NCI-H1092 (cell line): ENCODE measurements at places on chromosomes 5 and 9.

DNA sequence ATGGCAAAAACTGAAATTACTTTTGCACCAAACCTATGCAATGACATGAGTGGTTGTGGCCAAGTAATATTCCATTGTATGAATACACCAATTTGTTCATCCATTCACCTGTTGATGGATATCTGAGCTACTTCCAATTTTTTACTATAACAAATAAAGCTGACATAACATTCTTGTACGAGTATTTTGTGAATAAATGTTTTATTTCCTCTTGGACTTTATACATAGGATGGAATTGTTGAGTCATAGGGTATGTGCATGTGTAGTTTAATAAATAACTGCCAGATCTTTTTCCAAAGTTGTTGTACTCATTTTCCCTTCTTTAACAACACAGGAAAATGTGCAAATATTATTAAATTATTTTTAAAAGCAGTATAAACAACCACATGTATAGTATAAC, 146.1 kb upstream of the ZNF462 start:
- DNase-seq, result no peak

DNA sequence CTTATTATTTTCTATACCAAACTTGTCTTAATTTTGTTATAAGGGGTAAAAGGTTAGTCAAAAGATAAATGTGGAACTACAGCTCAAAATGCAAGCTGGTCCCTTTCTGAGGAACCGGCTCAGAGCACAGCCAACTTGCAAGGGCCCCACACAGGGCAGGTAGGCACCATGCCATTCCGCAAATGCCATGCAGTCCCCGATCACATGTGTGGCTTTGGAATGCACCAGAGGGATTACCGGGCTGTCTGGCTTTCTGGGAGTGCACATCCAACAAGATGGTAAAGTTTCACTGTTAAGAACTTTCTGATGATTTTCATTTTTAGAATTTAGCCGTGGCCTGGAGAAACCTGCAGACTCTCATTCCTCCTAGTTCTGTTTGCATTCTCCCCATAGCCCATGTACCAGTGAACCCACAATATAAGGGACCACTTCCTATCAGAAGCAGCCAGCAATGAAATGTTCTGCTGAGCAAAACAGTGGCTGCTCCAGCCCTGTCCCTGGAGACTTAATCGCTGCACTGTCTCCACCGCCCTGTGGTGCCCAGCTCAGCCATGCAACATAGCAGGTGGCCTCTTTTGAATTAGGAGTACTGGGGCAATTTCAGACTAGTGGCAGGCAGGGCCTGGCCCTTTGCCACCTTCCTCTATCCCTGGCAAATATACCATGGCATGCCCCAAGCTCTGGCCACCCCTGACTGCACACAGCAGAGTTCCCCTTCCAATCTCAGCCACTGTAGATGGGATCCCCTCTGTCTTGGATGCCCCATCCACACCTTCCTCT, 11.4 kb downstream of the SHB start:
- DNase-seq, result peak; percentile 67

GRCh38 chr5:32098890-32099310, 75.2 kb downstream of the GOLPH3 start:
- no peak for DNase-seq

DNA sequence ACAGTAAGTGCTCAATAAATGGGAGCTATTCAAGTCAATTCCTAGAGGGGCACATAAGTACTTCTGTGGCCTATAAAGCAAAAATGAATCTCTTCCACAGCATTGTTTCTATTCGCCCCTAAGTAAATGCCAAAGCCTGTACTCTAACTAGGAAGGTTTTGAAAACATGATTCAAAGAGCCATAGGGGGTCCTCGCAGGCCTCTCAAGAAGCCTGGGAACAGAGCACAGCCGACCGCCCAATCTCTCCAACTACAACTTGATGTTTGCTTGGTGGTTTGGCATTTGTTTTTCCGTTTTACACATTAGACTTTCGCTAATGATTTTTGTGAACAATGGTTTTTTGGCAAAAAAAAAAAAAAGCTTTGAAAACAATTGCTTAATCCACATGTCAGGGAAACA, 19.4 kb downstream of the EFNA5 start:
- DNase-seq, result no peak

- no peak for DNase-seq
Observed at GRCh38 chr5:178320281-178320855, 87.8 kb upstream of the PHYKPL start.

- no peak for DNase-seq
Observed at GRCh38 chr5:6455571-6456200, 7.0 kb downstream of the UBE2QL1 start.

DNA sequence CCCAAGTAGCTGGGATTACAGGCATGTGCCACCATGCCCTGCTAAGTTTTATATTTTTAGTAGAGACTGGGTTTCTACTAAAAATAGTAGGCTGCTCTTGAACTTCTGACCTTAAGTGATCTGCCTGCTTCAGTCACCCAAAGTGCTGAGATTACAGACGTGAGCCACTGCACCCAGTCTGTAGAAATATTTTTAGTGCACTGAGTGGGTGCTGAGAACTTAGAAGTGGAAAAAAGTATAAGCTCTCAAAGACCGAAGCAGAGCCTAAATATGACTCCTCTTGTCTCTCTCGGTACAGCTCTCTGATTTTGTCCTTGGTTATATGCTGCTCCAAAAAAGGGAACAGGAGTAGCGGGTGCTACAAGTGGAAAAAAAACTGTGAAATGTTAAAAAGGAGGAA, 353.8 kb upstream of the IZUMO3 start:
- no peak for DNase-seq

GRCh38 chr9:112360047-112360804, 19.7 kb upstream of the HSDL2 start:
- DNase-seq, result no peak

DNA sequence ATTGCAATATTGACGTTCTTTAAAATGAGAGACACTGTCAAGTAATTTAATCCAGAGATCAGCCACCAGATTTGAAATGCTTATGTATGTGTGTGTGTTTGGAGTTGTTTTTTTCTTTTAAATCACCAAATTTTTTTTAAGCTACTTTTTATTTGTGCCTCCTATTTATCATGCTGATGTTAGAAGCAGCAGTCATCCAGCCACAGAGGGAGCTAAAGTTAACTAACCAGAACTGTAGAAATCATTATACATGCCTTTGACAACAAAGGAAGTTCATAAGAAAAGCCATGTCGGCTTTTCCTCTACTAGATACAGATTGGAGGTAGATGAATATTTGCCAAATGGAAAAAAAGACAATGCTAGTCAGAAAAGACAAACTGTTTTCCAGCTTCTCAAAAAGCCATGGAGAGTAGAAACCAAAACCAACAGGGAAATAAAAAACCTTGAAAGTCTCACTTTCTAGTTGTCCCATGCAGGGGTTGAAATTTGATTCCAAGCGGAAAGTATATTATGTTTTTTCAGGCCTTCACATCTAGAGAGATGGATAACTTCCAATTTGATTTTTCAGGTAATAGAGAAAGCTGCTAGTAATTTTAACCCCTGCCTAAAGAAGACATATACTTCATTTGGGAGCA, 4.5 kb downstream of the PURA start:
- DNase-seq, result no peak

DNA sequence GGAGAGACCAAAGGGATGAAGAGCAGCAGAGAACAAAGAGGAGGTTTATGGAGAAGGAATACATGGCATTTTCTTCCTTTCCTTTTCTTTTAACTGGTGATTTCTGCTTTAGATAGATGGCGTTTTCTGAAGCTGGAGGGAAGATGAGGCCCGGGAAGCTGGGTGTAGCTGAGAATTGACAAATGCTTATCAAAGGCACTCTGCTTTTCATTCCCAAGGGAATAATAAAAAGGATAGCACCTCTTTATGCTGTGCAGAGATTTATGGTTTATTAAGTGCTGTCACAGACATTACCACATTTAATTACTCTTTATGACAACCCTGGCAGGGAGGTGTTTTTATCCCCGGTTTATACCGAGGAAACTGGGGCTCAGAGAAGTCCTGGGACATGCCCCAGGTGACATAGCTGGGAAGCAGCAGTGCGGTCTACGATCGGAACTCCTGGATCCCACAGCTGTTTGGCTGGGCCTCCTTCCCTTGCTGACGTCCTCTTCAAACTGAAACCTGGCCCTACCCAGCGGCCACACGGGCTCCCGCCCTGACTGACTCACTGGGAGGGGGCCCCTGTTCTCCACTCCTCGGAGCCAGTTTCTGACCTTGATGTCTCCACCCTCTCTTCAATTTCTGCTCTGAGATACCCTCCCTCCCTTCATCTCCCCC, 8.2 kb upstream of the EPB41L4B start:
- DNase-seq, result no peak

- no peak for DNase-seq
Observed at GRCh38 chr9:136392538-136393449, 7.2 kb downstream of the SNAPC4 start.

DNA sequence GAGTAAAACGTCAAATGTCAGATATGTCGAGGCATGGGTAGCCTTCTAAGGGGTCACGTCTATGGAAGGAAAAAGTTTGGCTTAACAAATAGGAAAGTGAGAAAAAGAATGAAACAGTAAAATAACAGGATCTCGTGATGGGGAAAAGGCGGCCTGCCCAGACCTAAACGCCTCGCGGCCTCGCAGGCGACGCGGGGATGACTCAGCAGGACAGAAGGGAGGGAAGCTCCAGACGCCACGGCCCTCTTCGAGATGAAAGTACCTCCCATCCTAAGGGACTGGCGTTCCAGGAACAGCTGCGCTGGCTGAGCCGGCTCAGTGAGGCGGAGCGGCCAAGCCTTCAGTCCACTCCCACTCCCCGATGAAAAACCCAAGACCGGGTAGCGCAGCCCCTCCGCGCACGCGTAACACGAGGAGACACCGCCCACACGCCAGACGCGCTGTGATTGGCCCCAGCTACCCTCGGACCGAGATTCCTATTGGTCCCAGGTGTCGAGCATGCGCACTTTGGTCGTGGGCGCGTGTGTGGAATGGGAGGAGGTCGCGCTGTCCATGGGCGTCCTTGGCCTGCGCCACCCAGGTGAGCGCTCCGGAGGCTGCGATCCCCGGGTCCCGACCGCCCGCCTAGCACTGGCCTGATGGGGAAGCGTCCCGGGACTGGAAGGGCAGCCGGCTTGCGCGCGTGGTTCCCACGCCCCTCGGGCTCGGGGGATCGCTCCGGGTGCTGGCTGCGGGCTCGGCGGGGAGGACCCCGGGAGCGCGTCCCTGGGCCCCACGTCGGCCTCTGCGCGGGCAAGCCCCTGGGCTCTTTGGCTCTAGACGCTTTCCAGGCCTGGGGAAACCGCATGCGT, 588.5 kb downstream of the MTRR start:
- peak; percentile 86 for DNase-seq

- DNase-seq, result no peak
Observed at GRCh38 chr5:32225445-32225844, 51.3 kb upstream of the GOLPH3 start.

- DNase-seq, result no peak
Observed at GRCh38 chr5:72245951-72246532, 74.0 kb downstream of the MRPS27 start.

- no peak for DNase-seq
Observed at GRCh38 chr9:35996358-35996970, 38.5 kb upstream of the OR2S2 start.

DNA sequence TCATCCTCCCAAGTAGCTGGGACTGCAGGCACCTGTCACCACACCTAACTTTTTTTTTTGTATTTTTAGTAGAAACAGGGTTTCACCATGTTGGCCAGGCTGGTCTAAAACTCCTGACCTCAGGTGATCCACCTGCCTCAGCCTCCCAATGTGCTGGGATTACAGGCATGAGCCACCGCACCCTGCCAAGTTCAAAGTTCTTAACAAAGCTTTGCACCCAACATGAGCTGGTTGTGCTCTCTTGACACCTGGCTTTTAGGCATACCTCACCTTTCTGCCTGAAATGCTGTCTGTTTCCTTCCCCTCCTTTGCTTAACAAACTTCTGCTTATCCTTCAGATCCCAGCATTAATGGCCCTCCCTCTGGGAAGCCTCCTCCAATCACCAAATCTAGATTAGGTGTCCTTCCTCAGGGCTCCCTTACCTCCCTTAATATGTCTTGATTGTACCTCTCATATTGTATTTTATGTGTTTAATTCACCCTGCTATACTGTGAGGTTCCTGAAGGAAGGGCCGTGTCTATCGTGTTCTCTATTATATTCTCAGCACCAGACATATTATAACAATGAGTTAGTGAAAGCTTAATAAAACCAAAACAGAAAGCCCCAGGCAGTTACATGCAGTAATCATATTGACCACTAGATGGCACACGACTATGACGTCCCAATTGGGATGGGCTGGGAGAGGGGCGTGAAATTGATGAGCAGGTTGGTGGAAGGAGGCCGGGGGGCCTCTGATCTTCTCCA, 62.9 kb upstream of the PPARGC1B start:
- DNase-seq, result no peak

- no peak for DNase-seq
Observed at GRCh38 chr5:85951707-85952210, 666.0 kb upstream of the COX7C start.

GRCh38 chr9:124008303-124008693, 3.3 kb upstream of the LHX2 start:
- DNase-seq, result no peak

DNA sequence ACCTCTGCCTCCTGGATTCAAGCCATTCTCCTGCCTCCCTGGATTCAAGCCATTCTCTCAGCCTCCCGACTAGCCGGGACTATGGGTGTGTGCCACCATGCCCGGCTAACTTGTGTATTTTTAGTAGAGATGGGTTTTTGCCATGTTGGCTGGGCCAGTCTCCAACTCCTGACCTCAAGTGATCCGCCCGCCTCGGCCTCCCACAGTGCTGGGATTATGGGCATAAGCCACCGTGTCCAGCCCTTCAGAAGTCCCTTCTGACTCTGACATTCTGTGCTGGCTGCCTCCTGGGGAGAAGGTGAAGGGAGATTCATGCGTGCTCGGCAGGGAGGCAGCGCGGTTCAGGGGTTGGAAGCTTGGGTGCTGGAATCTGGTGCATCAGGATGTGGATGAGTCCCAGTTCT, 28.8 kb downstream of the PRRX2 start:
- no peak for DNase-seq

DNA sequence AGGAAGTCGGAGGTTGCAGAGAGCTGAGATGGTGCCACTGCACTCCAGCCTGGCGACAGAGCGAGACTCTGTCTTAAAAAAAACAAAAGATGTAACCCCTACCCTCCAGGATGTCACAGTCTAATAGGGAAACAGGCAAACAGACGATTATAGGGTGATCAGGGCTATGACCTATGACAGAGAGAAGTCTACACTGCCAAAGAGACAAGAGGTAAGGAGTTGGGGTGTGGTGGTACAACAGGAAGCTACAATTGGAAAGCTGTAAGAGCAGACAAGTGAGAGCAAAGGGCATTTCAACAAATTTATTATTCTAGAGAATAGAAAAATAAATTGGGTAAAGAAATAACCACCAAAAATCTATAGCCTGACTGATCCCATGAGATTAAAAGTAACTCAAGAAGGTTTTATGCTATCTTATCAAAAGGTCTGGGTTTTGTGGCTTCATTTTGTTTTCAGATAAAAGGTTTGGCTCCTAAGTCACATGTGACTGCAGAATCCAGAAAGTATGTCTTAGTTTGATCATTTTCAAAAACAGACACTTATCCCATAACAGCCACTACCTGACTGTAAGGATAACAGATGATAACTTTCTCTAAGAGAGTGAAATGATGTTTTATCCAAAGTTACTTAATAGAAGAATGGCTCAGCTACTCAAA, 7.3 kb downstream of the CDC26 start:
- no peak for DNase-seq

GRCh38 chr9:101275769-101276250, 109.0 kb downstream of the BAAT start:
- DNase-seq, result no peak
